CD8-positive, alpha-beta memory T cell (primary cell): ENCODE measurements at places on chromosomes 6 and 20. TPM values are rescaled to one million over a fixed set of nuclear protein-coding genes. Genes with fewer than 3 reads are reported as not detected.

The AHCY gene
- 169 TPM for total RNA-seq

The ABHD16B gene
- total RNA-seq = not detected

The TP53TG5 gene
- total RNA-seq = not detected

The LHFPL5 gene
- total RNA-seq = not detected

The SLC2A4RG gene
- total RNA-seq = 40.6 TPM

The PPIL1 gene
- 68.8 TPM for total RNA-seq

The NRSN1 gene
- total RNA-seq = not detected

The PSORS1C2 gene
- total RNA-seq = not detected

The ADAT2 gene
- 20.6 TPM for total RNA-seq

The CLIC5 gene
- total RNA-seq = 7.2 TPM

The TNFRSF6B gene
- total RNA-seq = not detected

The FOXA2 gene
- not detected for total RNA-seq

The LBP gene
- total RNA-seq = not detected

The SHLD1 gene
- total RNA-seq = 7.7 TPM
